ENCODE measurements at places on chromosomes 1 and 21.

DNA sequence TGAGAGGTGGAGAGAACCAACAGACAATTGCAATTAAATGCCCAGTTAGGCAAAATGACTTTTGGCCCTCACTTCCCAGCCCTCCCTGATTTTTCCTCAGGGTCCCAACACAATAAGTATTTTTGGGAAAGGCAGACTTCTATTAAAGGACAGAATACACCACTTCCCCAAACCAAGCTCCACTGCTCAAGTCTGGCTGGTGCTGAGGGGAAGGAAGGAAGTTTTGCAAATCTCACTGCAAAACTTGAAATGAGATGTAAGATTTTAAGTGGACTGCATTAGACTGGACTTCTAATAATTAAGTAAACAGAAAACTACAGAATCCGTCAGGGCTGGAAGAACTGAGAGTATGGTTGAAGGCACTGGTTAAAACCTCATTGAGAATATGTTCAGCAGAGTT lies 32.2 kb upstream of the CD1D start:
- no peak for DNase-seq

- DNase-seq = no peak
Measured at GRCh38 chr1:36909946-36910725, 124.2 kb downstream of the GRIK3 start.

DNA sequence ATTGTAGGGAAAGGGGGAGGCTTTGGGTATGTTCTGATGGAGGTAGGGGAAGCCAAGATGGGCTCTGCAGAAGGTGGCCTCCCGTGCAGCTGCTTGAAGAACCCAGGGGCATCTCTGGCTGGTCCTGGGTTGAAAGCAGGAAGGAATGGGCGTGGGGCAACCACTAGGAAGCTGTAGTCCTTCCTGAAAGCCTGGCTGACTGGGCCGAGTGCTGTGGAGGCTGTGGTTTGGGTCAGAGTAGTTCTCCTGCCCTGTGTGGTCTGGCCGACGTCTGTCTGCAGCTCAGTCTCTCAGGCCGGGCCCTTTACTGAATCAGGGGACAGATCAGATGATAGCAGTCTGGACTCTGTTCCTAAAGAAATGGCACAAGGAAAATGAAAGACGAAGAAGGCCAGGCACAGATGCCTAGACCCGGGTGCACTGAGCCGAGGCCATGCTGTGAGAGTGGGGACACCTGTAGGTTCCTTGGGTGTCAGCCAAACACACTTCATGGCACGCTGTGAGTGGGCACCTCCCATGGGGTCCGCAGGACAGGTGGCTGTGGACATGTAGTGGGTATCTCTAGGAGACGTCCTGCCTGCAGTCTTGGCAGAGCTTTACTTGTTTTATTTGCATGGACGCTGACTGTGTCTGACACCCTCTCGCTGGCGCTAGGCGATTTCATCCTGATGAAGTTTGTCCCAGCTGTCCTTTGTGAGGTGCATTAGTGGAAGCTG lies 87.0 kb downstream of the POFUT2 start:
- DNase-seq = no peak

DNA sequence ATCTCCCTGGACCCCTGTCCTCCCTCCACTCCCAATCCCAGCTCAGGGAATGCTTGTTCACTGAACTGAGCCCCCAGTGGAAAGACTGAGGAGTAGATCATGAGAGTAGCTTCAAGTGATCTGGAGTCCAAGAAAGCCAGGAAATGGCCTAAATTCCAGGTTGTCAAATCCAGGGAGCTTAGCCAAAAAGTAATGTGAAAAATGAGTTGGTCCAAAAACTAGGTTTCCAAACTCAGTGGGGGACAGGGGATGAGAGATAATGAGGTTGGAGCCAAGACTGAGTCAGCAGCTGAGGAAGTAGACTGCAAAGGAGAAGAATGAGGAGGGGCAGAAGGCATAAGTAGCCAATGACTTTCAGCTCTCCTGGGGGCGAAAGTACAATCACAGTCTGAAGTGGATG lies 284.1 kb upstream of the BEND5 start:
- no peak for DNase-seq
